NCI-H1417 treated with DMSO at 0.1 percent for 48 hours (cell line): ENCODE measurements at places on chromosomes 3 and 15.

GRCh38 chr15:81865850-81866537 lies 179.8 kb downstream of the MEX3B start:
- DNase-seq = no peak

GRCh38 chr15:56038707-56039106 lies 45.3 kb upstream of the NEDD4 start:
- DNase-seq = no peak

- DNase-seq = no peak
These were observed 3.3 kb downstream of the STAB1 start for GRCh38 chr3:52498137-52499054.

- no peak for DNase-seq
These were observed 6.8 kb upstream of the MTHFS start for GRCh38 chr15:79903626-79904025.

GRCh38 chr15:23648920-23649515 lies 1.4 kb upstream of the MAGEL2 start:
- DNase-seq = peak; percentile 7

DNA sequence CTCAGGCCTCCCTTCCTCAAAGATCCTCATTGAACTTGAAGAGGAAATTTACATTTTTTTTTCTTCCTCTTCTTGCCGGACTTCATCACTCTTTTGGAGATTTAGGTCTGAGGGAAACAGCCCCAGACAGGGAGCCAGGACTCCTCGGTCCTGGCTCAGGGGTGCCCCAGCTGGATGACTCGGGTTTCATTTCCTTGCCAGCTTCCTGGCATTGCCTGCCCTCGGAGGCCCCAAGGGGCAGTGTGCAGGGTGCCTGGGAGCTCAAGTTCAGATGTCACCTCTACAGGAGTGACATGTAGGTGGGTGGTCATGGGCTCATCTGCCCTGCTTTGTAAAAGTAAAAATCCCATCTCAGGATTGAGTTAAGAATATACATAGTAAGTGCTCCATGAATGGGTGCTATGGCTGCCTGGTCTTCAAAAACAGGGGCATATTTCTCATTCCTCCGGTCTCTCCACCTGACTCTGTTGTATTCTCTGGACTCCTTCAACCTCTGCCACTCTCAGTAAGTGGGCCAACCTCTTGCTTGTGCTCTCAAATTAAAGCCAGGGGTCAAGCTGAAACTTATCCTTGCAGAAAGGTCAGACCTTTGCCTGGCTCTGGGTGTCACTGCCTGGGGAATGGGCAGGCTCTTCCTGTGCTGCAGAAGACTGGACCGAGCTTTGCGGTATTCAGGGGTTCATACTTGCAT lies 51.8 kb downstream of the SMAD6 start:
- no peak for DNase-seq

DNA sequence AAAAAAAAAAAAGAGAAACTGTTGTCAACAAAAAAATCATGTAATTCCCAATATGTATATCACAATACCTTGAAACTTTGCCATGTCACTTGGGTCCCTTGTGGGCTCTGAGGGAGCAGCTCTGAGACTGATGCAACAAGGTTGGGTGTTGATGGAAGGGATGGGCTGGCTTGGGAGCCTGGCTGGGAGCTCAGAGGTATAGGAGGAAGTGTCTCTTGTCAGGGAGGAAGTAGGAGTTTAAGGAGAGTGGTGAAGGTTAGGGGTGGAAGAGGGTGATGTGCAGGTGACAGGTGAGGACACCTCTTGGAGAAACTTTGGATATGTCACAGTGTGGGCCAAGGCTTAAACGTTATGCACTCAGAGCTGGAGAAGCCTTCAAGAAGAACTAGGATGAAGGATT lies 2.0 kb upstream of the TM6SF1 start:
- no peak for DNase-seq

- DNase-seq = no peak
These were observed 14.5 kb downstream of the GOLIM4 start for GRCh38 chr3:168081171-168081771.

GRCh38 chr3:159818997-159819500 lies 169.6 kb upstream of the IL12A start:
- no peak for DNase-seq

DNA sequence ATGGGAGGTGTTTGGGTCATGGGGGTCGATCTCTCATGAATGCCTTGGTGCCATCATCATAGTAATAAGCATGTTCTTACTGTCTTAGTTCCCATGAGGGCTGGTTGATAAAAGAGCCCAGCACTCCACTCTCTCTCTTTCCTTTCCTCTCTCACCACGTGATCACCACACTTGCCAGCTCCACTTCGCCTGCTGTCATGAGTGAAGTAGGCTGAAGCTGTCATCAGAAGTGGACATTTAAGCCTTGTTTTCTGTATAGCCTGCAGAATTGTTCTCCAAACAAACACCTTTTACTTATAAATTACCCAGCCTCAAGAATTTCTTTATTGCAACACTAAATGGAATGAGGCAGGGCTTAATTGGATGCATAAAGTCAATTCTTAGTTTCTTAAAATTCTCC lies 6.1 kb downstream of the OR5H1 start:
- DNase-seq = no peak

GRCh38 chr3:180860180-180860858 lies 52.2 kb upstream of the FXR1 start:
- DNase-seq = no peak

DNA sequence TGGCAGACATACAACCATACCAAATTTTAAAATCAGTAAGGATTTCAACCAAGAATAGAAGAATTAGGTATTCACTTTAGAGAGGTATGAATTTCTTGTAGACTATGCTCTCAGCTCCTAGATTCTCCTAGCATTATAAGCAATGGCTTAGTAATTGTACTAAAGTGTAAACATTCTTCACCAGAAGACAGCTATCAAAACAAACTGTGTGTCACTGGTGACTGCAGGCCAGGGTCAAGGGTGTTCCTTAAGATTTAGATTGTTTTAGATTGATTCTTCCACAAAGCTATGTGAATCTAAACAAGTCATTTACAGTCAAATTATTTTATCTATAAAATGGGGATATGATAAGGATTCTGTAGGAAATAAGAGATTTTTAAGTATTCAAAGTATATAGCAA lies 23.1 kb upstream of the GP5 start:
- no peak for DNase-seq

GRCh38 chr3:155608228-155608920 lies 136.5 kb downstream of the PLCH1 start:
- DNase-seq = no peak

GRCh38 chr15:45903283-45903682 lies 268.5 kb downstream of the SQOR start:
- no peak for DNase-seq

GRCh38 chr3:160205606-160206005 lies 19.6 kb upstream of the C3orf80 start:
- DNase-seq = no peak

DNA sequence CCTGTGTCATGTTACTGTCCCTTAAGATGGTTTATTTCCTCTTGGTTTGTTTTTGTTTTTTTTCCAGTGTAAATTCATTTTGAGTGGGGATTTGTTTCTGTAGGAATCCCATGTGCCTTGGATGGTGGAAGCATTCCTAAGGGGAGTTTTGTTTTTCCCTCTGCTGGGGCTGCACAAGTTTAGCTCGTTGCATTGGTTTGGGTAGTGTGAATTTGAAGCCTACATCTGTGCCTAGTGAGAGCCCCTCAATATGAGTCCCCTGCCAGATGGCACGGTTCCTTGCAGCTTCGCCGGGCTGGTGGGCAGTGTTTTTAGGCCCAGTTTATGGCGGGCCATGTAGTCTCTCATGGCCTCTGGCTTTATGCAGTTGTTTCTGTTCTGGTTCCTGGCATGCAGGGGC lies 17.7 kb downstream of the ARID3B start:
- no peak for DNase-seq

GRCh38 chr3:106167728-106168127 lies 298.9 kb upstream of the CBLB start:
- DNase-seq = no peak

- DNase-seq = peak; percentile 56
These were observed 4.9 kb downstream of the ADCY5 start for GRCh38 chr3:123444023-123444422.

DNA sequence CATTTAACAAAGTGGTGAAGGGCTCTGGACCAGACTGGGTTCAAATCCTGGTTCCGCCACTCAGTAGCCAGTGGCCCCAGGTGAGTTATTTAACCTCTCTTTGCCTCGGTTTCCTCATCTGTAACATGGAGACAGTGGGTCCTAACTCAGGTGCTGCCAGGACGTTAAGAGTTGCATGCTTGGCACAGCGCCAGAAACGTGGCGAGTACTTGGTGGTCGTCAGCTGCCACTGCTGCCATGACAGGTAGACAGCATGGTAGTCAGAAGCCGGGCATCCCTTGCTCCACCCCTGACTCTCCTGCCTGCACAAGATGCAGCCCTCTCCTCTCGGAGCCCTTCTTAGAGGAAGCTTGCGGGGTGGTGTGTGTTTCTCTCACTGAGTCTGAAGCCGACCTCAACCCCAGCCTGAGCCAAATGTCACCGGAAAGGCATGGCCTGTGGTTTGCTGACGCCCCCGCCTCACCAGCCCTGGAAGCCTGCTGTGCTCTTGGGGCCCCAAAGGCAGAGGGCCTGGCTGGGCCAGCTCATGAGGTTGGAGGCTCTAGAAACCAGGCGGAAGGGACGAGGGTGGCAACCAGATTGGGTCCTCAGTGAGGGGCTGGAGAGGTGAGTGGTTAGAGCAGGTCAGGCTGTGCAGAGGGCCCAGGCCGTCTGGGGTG lies 160.8 kb upstream of the TLE3 start:
- DNase-seq = no peak

DNA sequence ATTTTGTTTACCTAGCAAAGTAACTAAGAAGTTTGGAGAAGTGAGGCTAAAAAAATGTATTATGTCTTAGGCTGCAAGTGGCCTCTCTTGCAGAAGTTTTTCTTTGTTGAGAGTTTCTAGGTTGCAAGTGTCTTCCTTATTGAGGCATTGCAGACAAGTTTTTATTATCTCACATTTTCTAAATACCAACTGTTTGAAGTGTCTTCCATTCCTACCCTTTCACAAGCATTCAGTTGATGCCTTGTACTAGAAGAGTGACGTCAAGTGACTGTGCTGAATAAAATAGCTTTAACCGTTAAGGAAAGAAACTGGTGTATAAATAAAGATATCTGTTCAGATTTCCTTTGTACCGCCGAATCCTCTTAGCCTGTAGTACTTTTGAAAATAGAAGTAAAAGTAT lies 123.3 kb downstream of the ALCAM start:
- no peak for DNase-seq

- DNase-seq = no peak
These were observed 44.0 kb downstream of the IDH2 start for GRCh38 chr15:90058308-90058707.

- DNase-seq = no peak
These were observed 37.3 kb downstream of the ANP32A start for GRCh38 chr15:68783226-68784058.
